ENCODE measurements at places on chromosomes 7 and 10.

DNA sequence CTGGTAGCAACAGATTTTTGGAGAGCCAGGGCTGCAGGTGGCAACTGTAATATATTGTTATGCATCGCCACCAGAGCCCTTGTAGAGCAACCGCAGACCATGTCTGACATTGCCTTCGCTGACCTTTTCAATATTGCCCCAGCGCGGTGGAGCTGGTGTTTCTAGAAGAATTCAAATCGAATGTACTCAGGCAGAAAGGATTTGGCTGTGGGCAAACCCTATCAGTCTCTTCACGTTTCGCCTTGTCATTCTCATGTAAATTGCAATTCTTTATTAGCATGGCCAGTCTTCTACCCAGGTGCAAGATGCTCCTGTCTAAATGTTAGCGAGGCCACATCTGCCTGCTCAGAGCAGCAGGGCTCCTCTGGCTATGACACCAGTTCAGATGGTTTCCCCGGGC lies 490.2 kb upstream of the AUTS2 start:
- no peak for DNase-seq

GRCh38 chr7:101556453-101556968 lies 72.6 kb downstream of the MYL10 start:
- DNase-seq, result no peak

DNA sequence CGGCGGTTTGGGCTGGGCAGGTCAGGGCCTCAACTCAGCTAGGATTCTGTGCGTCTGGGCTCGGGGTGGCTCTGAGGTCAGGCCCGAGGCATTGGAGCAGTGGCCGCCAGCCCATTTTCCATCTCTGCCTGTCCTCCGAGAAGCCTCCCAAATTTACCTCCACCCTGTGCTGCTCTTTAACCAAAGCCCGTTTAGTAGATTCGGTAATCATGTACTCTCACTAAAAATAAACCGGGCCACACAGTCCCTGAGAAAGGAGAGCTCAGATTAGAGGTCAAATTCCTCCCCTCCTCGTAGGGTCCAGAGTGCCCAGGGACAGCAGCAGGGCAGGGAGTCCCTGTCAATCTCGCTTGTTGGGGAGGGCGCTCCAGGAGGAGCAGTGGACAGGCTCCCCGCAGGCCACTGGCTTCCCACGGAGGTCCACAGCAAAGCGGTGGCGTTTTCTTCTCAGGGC lies 88.7 kb upstream of the CHST15 start:
- no peak for DNase-seq

GRCh38 chr10:14191871-14192270 lies 138.9 kb downstream of the FRMD4A start:
- no peak for DNase-seq

DNA sequence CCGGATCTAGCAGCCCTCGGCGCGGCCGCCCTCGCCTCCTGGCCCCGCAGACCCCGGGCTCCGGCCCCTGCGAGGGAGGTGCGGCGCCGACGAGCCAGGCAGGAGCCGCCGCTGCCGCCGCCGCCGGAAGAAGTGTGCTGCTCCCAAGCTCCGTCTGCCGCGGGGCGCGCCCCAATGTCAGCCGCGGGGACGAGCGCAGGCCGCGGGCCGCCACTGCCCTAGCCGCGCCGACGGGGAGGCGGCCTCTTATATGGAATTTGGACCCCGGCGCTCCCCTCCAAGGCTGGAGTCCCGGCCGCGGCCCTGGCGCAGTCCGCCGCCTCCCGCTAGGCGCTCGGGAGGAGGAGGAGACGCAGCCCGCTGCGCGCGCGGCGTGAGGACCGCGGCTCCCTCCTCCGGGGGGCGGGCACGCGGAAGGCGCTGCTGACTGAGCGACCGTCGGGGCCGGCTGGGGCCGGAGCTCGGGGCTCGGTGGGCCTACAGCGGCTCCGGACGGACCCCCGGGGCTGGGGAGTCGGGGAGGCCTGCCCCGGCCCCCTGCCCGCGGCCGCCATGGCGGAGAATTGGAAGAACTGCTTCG lies at the start of gene TRIM8:
TRIM8 (plus strand) TSS at position 414 of the 580 bp plus-strand sequence; CDS start at position 553, 139 bp downstream.
- DNase-seq, result no peak

GRCh38 chr10:116324951-116325635 lies 845 bp downstream of the CCDC172 start:
- no peak for DNase-seq
